ENCODE measurements at places on chromosomes 7 and 10.

DNA sequence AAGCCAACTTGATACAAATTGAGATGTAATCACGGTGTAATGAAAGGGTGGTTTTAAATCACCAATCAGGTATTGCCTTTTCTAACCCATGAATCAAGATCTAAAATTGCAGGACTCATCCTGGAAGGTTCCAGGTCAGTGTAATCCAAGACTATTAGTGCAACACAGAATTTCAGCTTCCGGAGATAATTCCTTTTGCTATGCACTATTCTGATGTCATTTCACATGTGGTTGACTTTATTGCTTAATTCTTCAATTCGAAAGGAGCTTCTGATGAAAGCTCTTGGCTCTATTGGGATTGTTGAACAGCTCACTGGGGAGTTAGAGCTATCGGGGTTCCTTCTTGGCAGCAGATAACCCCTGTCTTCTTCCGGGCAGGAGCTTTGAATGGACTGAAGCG is 147.4 kb upstream of the INSYN2A start:
- DNase-seq, result no peak

DNA sequence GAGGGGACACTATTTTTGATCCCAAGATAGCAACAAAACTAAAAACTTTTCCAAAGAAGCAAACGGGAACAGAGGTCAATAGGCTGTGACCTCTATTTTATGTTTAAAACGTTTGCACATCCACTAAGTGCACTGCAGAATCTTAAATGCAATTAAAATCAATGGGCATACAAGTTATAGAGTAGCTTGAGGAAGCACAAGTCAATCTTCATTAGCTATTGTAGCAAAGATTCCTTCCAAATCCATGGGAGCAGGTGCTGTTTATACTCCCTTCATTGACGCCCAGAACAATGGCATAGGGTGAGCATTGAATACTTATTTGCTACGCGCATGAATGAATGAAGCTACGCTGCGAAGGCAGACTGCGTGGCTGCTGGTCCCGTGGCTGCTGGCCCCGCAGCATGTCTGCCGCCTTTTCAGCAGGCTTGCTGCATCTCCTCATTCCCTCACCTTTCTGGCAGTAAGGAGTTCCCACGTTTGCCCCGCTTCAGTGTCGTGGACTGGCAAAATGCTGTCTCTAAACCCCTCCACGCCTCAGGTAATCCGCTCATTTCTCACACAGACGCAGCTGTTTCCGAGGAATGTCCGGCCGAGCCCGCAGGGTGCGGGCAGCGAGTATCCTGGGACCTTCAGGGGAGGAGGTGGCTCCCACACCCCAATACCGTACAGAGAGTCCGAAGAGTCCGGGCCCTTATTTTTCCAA is 754 bp upstream of the PHYHIPL start:
- no peak for DNase-seq

DNA sequence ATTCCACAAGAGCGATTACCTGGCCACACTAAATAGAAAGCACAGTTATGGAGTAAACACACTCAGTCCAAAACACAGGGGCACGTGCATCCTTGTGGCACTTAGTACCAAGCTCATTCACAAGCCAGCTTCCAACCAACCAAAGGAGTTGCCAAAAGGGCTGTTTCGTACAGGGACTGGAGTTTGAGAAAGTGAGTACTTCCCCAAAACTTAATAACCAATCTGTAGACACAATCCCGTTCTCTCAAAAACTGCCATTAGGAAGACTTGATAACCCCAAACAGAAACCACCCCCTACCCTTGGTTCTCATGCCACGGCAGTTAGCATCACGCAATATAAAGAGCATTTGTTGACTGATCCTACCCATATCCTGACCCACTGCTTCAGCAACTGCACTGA is 166.2 kb upstream of the ASAH2 start:
- DNase-seq, result no peak

DNA sequence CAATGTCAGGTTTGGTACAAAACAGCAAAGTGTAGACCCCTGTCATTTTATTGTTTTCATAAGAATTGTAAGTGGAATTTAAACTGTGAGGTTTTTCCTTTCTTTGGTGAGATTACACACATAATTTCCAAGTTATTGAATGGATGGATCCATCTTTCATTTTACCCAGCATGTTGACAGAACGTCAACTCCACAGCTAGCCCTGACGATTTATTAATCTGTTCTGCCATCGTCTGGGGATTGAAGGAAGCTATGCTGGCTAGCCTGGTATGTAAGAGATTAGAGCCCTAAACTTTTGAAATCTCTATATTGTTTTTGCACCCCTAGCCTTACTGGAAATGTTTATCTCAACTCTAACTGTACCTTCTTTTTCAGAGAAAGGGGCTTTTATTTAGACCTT is 8.6 kb downstream of the WNT16 start:
- no peak for DNase-seq

DNA sequence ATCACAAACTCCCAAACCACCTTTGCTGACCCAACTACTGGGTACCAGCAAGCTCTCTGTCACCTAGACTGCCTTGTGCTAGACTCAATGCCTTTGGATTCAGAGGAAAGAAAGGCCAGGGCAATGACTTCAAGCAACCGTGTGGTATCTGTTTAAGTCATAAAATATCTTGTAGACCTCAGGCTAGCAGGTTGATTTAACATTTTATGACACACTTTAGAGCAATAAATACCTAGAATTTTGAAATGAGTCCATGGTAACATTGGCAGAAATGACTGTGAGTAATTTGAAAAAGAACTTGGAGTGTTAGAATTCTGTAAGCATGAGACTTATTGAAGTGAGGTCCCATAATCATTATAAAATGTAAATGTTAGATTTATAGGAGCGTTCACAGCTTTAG is 87.2 kb downstream of the TWIST1 start:
- DNase-seq, result no peak

DNA sequence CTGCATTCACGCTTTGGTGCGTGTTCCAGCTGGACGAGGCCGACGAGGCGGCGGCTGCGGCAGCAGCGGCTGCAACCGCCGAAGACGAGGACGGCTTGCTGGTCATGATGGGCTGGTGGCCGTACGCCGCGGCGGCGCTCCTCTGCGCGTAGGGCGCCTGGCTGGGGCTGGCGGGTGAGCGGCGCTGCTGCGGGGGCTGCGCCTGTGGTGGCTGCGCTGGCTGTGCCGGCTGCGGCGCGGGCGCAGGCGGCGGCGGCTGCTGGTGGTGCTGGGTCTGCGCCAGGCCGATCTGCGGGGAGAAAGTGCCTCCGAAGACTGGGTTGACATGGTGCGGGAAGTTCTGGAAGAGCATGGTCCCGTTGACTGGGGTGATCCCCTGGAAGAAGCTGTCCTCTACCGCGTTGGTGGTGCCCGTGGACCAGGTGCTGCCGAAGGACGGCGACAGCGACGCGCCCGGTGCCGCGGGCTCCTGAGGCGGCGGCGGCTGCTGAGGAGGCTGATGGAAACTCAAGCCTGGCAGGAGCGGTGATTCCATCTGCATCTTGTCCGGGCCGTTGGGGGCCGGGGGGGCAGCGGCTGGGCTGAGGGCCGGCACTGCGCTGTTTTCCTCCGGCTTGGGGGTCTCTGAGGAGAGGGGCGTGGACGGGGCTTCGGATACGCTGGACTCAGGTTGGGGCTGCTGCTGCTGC is 51.1 kb downstream of the CPEB3 start:
- peak; percentile 18 for DNase-seq

- DNase-seq, result no peak
Observed at GRCh38 chr7:92612501-92612900, 22.3 kb upstream of the FAM133B start.

DNA sequence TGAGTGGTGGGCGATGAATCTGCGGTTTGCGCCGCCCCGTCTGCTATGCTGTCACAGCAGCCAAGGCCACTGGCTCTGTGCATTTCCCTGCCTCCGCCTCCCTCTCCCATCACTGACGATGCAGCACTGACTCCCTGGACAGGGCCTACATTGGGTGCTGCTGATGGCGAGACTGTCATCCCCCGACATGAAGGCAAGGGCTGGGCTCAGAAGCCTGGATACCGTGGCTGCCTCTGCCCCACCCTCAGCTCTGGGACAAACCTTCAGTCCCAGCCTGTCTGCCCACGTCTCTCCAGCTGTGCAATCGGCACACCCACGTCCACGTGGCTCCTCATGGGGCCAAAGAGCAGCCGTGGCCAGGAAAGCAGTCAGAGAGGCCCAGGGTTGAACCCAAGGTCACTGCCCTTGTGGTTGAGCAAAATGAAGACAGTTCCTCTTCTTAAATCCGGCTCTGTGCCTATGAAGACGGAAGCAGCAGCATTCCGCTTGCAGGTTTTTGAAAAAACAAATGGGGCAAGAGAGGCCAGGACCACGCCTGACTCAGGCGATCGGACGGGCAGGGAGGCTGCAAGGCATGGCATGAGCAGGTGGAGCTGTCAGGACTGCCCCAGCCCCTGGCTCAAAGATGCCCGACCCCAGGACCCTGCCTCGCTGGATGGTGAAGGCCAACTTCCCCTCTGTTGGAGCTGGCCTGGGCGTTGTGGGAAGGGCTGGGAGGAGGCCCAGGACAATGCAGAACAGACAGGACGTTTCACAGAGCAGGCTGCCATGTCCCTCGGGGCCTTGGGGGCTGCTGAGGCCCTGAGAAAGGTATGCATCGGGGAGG is 517.5 kb downstream of the DNAJB6 start:
- no peak for DNase-seq

GRCh38 chr7:155263581-155264143 is 34.0 kb upstream of the INSIG1 start:
- no peak for DNase-seq

GRCh38 chr10:97673736-97674525 is 13.1 kb downstream of the AVPI1 start:
- no peak for DNase-seq

- DNase-seq, result no peak
Observed at GRCh38 chr10:23094786-23095403, 484 bp upstream of the MSRB2 start.
